ENCODE measurements at places on chromosomes 4 and X.

- no peak for DNase-seq
Observed at GRCh38 chrX:10769696-10770619, 149.6 kb upstream of the MID1 start.

DNA sequence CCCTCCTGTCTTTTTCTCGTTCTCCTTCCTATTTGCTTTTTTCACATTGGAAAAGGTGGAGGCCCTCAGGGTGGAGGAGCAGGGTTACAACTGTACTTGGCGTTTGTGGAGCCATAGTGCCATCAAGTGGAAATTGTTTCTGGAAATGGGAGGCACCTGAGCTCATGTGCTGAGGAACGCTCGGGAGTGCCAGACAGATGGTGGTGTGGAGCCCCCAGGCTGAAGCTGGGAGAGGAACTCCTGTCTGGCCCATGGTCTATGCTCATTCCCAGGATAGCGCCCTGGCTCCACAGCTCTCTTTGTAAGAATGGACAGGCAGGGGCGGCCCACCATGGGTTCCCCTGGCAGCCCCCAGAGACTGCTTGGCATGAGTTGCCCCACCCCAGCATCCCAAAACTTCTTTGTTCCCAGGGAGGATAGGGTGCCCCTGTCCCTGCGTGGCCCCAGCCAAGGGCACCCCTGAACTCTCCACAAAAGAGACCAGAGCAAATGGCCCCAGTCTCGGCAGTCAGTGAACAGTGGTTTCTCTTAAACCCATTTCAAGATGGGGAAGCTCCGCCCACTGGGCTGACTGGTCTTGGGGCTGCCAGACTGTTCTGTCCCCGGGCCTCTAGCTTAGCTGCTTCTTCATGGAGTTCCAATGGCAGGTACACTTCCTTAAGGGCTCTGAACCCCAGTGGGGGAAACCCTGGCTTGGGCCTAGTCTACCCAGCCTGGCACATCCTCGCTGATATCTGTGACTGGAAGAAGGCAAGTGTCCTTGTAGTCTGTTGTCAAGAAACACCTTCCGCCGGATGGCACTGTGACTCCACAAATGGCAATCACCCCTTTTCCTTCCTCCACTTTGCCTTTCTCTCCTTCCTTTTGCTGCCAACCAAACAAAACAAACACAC lies 70.1 kb downstream of the NBDY start:
- DNase-seq = no peak

- no peak for DNase-seq
Observed at GRCh38 chr4:174365018-174365587, 81.4 kb downstream of the CEP44 start.

GRCh38 chrX:47561659-47562151 lies 700 bp downstream of the ARAF start:
- DNase-seq = no peak

GRCh38 chrX:99469439-99469838 lies 940.6 kb downstream of the PCDH19 start:
- no peak for DNase-seq

DNA sequence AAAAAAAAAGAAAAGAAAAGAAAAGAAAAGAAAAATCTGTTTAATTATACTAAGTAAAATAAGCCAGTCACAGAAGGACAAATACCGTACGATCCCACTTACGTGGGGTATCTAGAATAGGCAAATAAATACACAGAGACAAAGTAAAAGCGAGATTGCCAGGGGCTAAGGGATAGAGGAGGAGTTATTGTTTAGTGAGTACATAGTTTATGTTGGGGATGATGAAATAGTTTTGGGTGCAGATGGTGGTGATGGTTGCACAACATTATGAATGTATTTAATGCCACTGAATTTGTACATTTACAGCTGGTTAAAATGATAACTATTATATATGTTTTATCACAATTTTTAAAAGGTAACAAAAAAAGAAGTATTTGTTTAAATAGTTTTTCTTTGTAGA lies 7.1 kb downstream of the CA5B start:
- DNase-seq = no peak

- no peak for DNase-seq
Observed at GRCh38 chr4:159547645-159548308, 444.9 kb downstream of the RAPGEF2 start.

- DNase-seq = no peak
Observed at GRCh38 chrX:24285082-24285481, 28.8 kb downstream of the SUPT20HL2 start.

DNA sequence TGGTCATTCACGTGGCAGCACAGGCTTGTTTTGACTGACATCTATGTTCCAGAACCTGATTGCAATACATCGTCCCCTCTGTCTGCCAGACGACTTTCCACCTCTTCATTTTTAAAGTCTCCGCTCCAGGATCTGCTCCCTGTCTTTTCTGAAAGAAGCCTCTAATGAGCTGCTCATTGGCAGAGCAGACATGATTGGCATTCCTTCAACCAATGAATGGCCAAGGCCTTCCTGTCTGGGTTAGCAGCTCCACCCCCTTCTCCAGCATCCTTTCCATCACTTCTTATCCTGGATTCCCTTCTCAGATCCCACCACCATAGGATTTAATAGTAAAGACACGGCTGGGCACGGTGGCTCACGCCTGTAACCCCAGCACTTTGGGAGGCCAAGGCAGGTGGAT lies 202.7 kb upstream of the KLF3 start:
- no peak for DNase-seq

DNA sequence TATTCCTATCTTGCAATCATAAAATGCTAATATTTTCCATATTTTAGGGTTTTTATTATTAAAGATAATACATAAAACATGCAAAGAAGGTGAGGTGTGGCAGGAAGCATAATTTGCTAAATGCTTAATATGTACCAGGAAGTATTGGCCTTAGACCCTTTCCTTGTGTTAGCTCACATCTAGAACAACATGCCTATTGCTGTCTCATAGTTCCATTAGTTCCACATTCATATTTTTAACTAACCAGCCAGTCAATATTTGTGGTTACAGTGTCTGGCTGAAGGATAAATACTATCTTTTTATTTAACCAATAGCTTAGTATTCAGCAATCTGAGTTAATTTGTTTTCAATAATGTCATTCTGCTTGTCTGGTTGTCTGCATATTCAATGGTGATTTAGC lies 432.6 kb downstream of the INPP4B start:
- no peak for DNase-seq

Measured in activated effector memory CD4-positive, alpha-beta T cell treated with anti-CD3 and anti-CD28 coated beads, Interleukin-2, amount 50 U/mL, for 16 hours (primary cell).